SK-N-SH treated with all-trans-retinoic acid at 6 μM for 48 hours (cell line): ENCODE measurements at places on chromosomes 7 and 10.

DNA sequence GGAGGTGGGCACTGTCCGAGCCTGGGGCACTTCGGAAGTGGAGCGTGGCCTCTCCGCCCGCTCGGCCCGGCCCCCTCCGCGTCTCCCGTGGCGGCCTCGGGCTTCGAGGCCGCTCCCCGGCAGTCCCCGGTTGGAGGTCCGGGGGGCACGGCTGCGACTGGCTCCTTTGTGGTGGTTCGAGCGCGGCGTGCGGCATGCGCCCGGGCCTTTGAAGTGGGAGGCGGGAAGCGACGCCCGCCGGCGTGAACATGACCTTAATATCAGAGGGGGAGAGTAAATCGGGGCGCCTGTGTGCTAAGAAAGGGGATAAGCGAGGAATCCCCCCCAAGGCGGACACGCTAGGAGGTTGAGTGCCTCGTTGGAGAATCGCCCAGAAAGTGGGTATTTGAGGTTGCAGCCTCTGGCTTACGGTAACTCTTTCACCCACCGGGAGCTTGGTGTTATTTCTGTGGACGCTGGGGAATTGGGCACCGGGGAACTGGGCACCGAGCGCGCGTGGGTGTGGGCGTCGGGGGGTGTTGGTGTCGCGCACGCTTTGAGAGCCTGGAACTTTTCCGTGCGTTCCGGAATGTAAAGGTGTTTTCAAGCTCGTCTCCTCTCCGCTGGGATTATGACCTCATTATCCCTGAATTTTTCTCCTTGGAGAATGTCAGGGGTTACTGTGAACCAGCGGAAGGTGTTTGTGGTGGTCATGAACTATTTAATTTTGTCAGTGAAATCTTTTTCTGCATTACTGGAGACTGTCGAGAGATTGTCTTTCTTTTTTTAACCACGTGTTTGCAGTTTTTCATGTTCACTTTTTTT, 660 bp downstream of the SUV39H2 start:
- ATAC-seq, result peak; percentile 4

DNA sequence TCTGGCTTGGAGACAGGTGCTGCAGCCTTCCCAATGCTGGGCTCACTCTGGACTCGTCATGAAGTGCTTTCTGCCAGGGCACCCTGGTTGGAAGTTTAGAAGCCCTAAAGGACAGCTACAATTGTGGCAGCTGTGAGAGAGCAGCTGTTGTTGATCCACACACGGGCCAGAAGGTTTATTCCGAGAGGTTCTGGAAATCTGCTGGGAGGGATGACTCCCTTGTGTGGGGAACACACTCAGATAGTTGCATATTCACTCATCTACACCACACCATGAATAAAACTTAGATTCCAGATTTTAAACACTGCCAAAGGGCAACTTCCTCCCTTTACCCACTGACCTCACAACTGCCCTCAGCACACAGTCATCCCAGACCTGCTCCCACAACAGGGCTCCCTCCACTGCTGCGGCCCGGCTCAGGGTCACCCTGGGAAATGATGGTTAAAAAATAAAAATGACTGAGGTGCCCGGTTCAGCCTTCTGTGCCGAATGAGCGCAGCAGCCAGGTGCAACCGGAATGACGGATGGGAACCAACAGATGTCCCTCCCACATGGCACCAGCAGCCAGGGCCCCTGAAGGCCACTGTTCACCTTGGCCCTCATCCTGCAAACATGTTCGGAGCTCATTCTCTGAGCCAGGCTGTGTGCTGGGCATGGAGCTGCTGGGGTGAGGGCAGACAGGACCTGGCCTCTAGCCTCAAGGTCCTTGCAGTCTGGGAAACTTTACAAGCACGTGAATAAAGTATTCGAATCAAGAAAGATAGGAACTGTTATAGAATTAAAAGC, 40.2 kb downstream of the ASB13 start:
- ATAC-seq, result no peak

DNA sequence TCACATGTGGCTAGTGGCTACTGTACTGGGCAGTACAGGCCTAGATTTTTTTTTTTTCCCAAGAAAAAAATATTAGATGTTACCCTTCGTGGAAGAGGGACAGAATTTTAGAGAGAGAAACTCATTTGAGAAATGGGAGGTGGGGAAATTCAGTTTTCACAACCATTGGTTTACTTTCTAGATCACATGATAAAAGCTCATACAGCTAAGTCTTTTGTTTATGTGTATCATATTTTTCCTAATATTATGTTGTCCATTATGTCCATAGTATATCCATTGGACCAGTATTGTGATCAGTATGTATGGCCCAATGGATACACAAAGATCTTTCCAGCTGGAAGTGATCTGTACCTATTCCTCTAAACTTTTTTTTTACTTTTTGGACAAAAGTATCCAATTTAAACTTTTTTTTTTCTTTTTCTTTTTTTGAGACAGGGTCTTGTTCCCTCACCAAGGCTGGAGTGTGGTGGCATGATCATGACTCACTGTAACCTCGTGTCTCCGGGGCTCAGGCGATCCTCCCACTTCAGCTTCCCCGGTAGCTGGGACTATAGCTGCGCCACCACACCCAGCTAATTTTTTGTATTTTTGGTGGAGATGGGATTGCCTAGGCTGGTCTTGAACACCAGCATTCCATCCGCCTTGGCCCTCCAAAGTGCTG, 4.1 kb downstream of the CALU start:
- no peak for ATAC-seq

- no peak for ATAC-seq
Measured at GRCh38 chr10:119328223-119328622, 120.9 kb downstream of the GRK5 start.

DNA sequence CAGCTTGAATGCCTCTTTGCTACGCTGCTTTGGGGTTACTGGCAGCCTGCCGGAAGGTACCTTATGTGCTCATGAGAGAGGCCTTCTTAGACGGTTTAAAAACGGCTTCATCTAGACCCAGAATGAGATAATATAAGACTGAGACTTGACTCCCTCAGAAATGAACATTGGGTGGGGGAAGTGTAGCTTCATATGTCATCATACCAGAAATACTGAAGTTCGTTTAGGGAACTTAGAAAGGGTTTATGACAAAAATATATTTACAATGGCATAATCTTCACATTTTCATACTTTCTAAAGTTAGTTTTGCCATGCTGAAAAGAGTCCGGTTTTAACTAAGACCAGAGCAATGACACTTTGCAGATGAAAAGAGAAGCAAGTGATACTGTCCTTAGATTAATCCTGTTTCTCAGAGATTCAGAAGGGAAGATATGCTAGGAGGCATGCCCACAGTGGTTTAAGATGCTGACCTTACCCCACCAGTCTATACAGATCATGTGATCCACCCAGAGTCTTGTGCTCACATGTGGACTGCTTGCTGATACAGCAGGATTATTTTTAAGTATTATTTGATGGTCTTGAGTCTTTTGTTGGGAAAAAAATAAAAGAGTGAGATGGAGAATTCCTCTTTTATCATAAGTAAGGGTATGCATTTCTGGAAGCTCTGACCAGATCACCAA, 40.8 kb upstream of the HGF start:
- ATAC-seq, result no peak

GRCh38 chr10:84375011-84375410, 46.6 kb downstream of the CCSER2 start:
- peak; percentile 71 for ATAC-seq

GRCh38 chr10:31001740-31002139, 29.9 kb downstream of the ZNF438 start:
- ATAC-seq, result no peak

DNA sequence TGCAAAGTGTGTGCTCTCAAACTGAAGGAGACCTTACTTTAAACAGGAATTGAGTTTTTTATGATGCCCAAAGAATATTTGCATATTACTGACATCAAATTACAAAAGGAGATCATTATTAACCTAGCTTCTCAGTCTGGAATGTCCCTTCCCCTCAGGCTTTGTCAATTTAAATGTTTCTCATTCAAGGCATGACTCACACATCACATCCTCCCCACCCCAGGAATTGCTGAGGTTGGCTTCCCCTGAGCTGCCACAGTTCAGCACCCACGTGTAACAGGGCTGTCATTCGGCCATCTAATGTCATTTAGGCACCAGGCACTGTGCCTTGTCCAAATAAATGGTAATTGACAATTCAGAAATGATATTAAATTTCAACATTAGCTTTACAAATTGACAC, 305.9 kb upstream of the MGMT start:
- no peak for ATAC-seq

GRCh38 chr10:3825862-3826351, 40.9 kb upstream of the KLF6 start:
- no peak for ATAC-seq

DNA sequence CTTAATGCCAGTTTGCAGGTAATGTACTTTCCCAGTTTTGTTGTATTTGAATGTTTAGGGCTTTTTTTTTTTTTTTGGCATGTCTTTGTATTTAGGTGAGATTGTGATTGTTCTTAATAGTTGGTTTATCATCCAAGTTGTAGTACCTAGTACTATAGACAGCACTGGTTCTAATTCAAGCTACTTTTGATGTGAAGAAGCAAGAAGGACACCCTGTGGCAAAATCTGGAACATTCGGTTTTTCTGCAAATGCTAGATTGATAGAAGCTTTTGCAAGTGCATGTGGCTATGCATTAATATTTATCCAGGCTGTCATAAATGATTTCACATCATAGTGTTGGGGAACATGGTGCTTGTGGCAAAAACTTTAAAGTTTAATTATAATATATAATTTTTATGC, 248.9 kb downstream of the FOXP2 start:
- peak; percentile 57; the same call in 2 of the 3 replicates for ATAC-seq

DNA sequence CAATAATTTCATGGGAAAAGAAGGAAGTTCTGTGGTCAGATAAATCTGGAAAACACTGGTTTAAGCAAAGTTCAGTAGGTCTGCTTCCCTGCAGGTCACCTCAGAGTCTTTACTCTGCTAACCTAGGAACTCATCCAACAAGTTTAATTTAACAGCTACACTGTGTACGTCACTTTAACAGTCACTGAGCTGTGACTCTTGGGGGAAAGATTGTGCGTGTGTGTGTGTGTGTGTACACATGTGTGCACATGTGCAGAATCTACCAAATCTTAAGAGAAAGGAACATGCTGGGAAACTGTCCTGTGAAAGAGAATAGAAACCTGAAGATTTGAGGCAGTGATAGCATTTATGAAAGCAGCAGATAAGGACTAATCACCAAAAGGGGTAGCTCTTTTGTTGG, 62.6 kb downstream of the IKZF1 start:
- no peak for ATAC-seq

- ATAC-seq, result peak; percentile 86
Measured at GRCh38 chr10:63711867-63712716, 190.9 kb downstream of the REEP3 start.

GRCh38 chr7:50621206-50621605, 56.0 kb upstream of the DDC start:
- no peak for ATAC-seq

- ATAC-seq, result no peak
Measured at GRCh38 chr10:23396695-23397094, 42.2 kb upstream of the OTUD1 start.

GRCh38 chr10:124655191-124656112, 88.7 kb downstream of the FAM53B start:
- ATAC-seq, result no peak

- no peak for ATAC-seq
Measured at GRCh38 chr7:561631-562373, 42.2 kb upstream of the PDGFA start.

GRCh38 chr7:521221-522070, 1.8 kb upstream of the PDGFA start:
- peak; percentile 2; the same call in 1 of the 3 replicates for ATAC-seq

GRCh38 chr7:128304212-128304611, 39.5 kb downstream of the RBM28 start:
- ATAC-seq, result no peak

DNA sequence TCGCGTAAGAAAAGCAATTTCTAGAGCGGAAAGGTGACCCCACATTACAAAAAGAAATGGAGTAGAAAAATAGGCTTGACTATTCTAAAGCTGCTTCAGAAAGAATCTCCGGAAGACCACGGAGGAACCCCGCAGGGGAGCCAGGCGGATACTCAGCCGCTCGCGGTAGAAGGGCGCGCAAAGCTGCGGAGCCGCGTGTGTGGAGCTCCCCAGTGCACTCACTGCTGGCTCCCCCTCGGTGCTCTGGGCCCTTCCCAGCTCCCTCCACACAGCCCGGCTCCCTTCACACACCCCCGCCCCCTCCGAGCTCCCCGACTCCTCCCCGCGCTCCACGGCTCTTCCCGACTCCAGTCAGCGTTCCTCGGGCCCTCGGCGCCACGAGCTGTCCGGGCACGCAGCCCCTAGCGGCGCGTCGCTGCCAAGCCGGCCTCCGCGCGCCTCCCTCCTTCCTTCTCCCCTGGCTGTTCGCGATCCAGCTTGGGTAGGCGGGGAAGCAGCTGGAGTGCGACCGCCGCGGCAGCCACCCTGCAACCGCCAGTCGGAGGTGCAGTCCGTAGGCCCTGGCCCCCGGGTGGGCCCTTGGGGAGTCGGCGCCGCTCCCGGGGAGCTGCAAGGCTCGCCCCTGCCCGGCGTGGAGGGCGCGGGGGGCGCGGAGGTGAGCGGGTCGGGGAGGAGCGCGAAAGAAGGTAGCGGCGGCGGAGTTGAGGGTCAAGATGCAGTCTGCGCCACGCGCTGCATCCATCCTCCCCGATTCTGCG, at the start of gene STEAP2:
STEAP2 (plus strand) TSS at position 350 of the 758 bp plus-strand sequence. CDS start 13,343 bp downstream, outside the sequence.
- ATAC-seq, result peak; percentile 98

DNA sequence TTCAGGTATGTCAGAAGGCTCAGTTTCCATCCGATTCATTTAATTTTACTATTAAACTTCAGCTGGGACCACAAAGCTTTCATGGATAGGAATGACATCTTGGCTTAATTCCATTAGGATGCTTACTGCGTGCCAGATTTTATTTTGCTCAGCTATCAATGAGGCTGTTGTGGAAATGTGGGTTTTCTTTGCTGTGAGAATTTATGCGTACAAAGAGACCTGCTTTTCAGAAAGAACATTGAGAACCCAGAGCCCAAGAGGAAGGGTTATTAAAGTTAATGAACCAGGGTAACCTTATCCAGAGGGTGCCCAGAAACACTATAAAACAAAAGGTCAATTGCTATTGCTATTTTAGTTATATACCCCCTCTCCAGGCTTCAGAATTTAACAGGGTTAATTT, 98.3 kb downstream of the MKLN1 start:
- ATAC-seq, result no peak

DNA sequence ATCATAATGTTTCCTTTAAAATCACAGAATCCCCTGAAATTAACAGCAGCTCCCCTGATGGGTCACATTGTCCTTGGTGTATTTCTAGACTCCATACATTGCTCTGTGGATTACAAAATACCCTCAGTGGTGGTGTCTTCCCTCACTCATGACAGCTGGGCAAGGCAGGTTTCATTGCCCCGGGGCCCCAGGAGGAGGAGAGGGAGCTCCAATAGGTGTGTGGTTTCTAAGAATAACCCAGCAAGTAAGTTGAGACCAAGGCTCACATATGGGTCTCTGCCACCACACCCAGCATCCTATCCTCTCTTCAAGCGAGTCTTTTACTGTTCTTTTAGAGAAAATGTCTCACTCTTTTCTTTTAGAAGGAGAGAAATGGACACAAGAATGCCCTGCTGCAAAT, 63.6 kb downstream of the PKD1L1 start:
- no peak for ATAC-seq
